ENCODE measurements at places on chromosomes 7 and 10.

DNA sequence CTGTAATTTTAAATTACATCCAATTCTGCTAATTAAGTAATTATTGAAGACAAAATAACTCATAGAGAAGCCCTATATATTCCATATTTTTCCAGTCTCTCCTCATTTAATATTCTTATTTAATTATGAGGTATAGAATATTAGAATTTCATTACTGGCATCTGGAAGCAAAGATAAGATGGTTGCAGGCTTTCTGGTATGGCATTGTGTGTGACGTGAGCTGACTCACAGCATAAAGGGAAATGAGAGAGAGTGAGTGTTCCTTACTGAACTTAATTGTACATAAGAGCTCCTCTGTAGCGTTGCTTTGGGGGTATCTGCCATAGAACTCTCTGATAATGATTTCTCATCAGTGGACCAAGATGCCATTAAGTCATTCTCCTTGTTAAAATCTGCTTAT is 127.4 kb upstream of the TEX47 start:
- DNase-seq = no peak

DNA sequence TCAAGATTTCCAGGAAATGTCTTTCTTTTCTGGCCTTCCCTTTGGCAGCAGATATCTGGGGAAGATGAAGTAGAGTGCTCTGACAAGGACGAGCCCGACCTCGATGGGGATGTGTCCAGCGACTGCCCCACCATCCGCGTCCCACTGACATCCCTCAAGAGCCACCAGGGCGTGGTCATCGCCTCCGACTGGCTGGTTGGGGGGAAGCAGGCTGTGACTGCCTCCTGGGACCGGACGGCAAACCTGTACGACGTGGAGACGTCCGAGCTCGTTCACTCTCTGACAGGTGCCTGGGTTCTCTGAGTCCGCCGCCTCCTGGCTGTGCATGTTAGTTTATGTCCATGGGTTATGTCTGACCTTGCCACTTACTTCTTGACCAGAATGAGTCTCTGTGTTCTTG is 47.4 kb downstream of the WDR37 start:
- no peak for DNase-seq

DNA sequence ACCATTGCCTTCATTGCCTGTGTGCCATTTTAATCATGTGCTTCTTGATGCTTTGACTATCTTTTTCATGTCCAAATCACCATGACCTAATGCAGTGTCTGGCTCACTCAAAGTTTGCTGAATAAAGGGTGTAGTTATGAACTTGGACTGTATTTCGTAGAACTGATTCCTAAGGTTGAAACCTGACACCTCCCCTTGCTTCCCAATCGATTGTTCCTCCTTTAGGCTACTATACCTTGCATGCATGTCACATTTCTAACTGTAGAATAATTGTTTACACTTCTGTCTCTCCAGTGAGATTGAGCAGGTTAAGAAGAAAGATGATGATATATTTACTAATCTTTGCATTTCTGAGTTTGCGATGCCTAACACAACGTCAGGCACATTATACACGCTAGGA is 41.0 kb upstream of the CDK1 start:
- DNase-seq = no peak

- peak; percentile 21 for DNase-seq
Observed at GRCh38 chr10:484441-484924, 205.0 kb downstream of the DIP2C start.

- no peak for DNase-seq
Observed at GRCh38 chr10:2949221-2949947, 118.0 kb upstream of the PFKP start.

GRCh38 chr10:129491123-129491734 is 24.2 kb downstream of the MGMT start:
- no peak for DNase-seq

DNA sequence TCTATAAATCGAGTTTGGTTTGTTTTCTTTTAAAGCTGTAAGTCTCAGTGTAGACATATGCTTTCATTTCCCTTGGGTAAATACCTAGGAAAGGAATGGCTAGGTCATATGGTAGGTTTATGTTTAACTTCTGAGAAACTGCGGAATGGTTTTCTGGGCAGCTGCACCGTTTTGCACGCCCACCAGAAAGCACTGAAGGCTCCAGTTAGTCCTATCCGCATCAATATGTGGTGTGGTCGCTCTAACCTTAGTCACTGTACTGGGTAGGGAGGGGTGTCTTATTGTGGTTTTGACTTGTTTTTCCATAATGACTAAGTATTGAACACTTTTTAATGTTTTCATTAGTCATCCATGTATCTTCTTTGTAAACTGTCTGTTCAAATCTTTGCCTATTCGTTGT is 279.5 kb upstream of the AKR1E2 start:
- no peak for DNase-seq

- DNase-seq = no peak
Observed at GRCh38 chr10:101495324-101495925, 92.6 kb downstream of the POLL start.

DNA sequence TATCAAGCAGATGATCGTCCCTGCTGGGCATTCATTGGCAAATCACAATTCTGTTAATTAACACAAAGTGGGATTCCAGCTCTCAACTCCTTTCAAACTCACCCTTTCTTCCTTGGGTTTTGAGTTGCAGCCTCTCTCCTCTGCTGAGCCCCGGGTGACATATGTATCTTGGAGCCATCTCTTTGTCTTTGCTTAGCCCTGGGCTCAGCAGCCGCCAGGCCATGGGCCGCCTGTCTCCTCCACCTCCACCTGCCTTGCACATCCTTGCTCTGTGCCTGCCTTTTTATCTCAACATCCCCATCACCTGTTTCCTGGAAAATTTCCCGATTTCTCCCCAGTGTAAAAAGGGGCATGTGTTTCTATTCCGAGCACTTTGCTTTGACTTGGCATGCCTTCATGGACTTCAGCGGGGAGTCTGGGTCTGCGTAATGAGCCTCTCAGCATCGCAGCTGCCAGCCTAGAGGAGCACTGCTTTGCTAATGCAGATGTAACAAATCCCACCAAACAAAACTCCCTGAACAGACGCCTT is 141.3 kb upstream of the AGK start:
- no peak for DNase-seq

- DNase-seq = no peak
Observed at GRCh38 chr10:62618576-62619412, 185.7 kb upstream of the ADO start.

GRCh38 chr10:121490871-121491519 is 107.2 kb downstream of the FGFR2 start:
- DNase-seq = no peak

- peak; percentile 36 for DNase-seq
Observed at GRCh38 chr10:71790749-71791440, 17.6 kb upstream of the VSIR start.

DNA sequence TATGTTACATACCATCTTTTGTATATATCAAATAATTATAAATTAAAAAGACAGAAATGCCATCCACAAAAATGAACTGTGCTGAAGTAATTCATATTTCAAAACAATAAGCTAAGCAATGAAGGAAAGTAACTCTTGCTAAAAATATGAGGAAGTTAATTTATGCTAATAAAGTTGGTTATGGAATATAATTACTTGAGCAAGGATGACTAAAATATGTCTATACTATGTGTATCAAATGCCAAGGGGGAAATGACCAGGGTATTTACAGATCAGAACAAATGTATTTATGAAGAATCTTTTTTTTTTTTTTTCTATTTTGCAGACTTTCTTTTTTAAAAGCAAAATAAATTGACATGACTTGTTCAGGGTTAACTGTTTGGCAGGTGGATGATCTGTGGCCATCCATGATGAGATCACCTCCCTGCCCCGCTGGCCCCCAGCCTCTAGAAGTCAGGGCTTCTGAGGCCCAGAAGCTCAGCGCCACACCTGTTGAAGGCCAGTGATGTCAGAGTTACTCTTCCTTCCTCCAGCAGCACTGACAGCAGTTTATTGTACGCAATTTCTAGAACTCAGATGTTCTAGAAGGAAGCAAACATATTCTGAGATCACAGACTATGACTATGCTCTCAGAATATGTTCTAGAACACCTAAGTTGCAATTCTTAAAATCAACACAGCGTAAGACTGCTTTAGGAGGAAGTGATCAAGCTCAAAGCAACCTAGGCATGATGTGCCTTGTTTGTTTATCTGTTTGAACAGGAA is 196.1 kb upstream of the KLF14 start:
- peak; percentile 58 for DNase-seq

- no peak for DNase-seq
Observed at GRCh38 chr7:83791737-83792136, 142.8 kb upstream of the SEMA3E start.

- no peak for DNase-seq
Observed at GRCh38 chr10:110058212-110058611, 50.4 kb downstream of the ADD3 start.

DNA sequence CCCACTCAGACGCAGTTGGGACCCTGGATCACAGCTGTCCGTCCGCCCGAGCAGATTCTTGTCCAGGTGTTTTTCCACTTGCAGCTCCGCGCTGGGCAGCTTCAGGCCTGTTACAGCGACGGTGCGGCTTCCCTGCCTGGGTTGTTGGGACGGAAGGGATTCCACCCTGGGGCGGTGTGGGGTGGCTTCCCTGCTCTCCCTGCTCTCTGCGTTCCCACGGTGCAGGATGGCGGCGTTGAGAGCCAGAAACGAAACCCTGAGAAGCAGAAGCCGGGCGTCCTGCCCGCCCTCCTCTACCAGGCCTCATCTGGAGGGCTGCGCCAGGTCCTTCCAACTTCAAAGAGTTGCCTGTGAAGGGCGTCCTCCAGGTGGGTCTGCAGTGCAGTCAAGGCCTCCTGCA is 194.4 kb downstream of the ADARB2 start:
- DNase-seq = no peak

GRCh38 chr7:127392182-127392565 is 334 bp downstream of the ZNF800 start:
- DNase-seq = peak; percentile 53

DNA sequence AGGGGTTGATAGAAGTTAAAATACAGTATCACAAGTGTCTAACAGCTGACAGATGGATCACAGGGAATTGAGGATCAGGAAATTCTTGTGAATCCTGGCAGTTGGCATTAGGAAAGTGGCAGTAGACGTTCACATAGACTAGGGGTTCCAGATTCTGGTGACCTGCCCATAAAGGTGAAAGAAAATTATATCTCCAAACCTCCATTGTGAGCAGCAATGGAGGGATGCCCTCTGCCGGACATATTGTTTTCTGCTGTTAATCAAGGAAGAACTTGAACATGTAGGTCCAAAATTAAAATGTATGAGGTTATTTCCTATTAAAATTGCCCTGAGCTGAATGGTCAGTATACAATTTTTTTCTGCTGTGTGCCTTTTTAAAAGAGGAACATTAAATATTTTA is 5.1 kb downstream of the NME8 start:
- DNase-seq = peak; percentile 6

- no peak for DNase-seq
Observed at GRCh38 chr7:22176791-22177412, 180.1 kb downstream of the RAPGEF5 start.

GRCh38 chr7:157851501-157852067 is 514.8 kb downstream of the DNAJB6 start:
- peak; percentile 62 for DNase-seq

DNA sequence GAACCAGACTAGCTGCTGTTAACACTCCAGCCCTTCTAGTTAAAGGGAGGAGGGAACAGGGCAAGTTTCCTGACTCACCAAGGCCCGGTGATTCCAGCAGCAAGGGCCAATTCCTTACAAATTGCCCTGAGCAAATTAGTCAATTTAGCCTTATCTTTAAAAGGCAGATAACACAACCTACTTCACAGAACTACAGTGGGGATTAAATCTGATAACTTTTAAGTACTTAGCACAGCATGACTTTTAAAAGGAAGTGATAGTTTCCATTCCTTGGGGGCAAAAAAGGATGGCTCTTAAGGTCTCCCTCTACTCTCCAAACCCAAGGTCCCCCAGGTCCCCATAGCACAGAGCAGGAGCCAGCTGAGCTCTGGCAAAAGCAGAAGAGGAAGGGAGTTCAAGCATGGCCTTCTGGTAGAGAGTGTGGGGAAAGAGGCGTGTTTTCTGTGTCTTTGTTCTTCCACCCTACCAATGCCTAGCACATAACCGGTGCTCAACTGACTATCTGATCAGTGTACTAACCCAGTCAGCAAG is 4.0 kb downstream of the CDCA7L start:
- no peak for DNase-seq

- DNase-seq = no peak
Observed at GRCh38 chr7:71270558-71270957, 138.6 kb downstream of the GALNT17 start.

GRCh38 chr7:149306854-149307253 is 44.9 kb downstream of the ZNF783 start:
- DNase-seq = no peak

- DNase-seq = no peak
Observed at GRCh38 chr10:24505759-24506158, 217.9 kb downstream of the ARHGAP21 start.

DNA sequence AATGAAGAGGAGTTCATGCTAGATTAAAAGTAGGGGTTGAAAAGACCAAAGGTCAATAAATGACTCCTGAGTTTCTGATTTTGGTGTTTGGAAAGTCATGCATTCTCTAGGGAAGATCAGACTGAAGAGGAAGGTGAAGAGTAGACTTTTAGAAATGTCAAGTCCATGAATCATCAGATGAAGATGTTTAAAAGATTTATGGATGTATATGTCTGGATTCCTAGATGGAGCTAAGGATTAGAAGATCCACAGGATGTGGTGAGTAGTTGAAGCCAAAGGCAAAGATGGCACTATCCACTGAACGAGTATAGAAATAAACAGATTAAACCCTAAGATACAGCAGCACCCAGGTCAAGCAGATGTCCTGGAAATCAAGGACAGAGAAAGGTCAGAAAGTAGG is 298.5 kb downstream of the GPAM start:
- DNase-seq = no peak

DNA sequence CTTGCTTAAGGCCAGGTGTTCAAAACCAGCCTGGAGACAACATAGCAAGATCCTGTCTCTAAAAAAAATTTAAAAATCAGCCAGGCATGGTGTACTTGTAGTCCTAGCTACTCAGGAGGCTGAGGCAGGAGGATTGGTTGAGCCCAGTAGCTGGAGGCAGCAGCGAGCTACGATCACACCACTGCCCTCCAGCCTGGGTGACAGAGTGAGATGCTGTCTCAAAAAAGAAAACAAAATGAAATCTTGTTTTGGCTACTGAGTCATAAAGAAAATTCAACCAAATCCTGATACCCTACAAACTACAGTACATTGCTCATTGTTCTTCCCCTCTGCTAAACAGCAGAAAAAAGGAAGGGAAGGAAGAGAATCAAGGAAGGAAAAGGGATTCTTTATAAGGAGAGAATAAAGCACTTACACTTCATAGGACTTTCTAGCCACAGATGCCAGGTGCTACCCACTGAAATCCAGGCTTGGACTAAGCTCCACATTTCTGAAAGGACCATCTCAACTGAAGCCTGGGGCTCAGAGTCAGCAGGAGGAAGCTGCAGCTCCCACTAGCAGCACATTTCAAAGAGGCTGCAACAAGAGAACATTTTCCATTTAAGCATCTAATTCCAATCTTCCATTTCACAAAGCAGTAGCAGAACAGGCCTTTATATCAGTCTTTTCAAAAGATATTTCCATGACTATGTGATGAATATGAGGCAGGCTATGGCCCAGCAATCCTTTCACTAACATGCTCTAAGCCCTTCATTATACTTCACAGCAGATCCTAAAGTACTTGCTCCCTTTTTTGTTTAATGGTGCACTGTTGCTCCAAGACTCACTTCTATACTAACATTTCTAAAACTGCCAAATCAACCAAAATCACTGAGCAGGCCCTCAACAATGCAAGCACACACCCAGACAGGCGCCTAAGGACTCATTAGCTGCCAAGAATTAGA is 13.5 kb downstream of the TNPO3 start:
- DNase-seq = no peak
